Activated CD4-positive, alpha-beta memory T cell treated with anti-CD3 and anti-CD28 coated beads, Interleukin-2, amount 10 ng/mL, durations not matched to agents 7 days and 5 days (primary cell): ENCODE measurements at places on chromosomes 7 and 10. TPM values are rescaled to one million over a fixed set of nuclear protein-coding genes. Genes with fewer than 3 reads are reported as not detected.

DNA sequence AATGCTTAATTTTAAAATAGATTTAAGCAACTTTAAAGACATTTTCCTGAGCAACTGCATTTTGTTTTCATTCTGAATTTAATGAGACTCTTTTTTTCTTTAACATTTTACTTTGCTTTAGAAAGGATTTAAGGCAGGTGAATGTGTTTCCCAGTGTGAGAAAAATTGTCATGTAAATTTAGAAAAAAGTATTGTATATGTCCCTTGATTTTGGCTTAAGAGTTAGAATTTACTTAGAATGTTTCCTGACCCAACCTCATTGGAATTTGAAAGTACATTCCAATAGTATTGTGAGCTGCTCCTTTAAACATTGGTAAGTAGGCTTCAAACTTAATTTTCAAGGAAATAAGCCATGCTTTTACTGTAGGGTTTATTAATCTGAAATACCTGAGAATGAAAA is 110.2 kb downstream of the PTEN start:
- no peak for DNase-seq

The CC2D2B gene
- 0.40 TPM for total RNA-seq

DNA sequence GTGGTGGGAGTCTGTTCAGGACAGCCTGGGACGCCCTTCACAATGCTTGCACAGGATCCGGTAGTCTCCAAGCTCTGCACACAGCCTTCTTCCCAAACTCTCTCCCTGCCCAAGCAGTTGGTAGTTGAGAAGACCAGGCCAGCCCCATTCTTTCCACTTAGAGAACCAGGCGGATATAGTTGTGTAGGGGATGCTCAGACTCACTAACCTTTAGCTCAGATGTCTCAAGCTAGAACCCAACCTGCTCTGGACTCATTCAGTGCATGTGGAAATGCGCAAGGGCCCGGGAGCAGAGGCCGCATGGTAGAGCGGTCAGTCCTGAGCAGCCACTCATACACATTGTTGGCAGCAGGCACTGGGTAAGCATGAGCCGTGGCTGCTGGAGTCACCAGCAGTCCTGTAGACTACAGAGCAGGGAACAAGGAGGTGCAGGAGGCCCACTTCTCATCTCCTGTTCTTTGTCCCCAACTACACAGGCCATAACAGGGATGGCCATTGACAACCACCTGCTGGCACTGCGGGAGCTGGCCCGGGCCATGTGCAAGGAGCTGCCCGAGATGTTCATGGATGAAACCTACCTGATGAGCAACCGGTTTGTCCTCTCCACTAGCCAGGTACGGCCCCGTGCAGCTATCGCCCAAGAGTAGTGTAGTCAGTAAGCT is 17.2 kb upstream of the C10orf53 start:
- DNase-seq = no peak

DNA sequence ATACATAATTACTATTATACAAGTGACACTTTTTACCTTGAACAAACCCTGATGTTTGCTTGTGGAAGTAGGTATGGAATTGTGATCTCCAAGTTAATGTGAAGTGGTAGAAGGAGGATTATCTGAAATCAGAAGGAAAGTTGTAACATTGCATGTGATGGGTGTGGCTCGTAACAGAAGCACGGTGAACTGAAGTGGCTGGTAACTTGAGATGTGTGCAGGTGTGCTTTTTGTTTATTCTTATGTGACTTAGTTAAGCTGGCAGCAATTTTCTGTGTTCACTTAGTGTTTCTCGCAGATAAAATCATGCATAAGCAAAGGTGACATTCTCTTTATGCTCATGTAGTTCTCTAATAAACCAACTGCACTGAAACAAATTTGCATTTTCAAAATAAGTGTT is 82.3 kb downstream of the ZEB1 start:
- no peak for DNase-seq

- DNase-seq = no peak
Observed at GRCh38 chr10:96263176-96263575, 8.2 kb downstream of the BLNK start.

GRCh38 chr10:62671104-62671503 is 133.4 kb upstream of the ADO start:
- DNase-seq = no peak
